HepG2 (cell line): ENCODE measurements at places on chromosomes 6 and 20. TPM values are rescaled to one million over a fixed set of nuclear protein-coding genes. Genes with fewer than 3 reads are reported as not detected.

The KCNK16 gene
- total RNA-seq: not detected in 2 replicates

The BPIFA1 gene
- total RNA-seq: not detected in 2 replicates

GRCh38 chr6:129534926-129535325 is 175.1 kb downstream of the ARHGAP18 start:
- no peak for DNase-seq

DNA sequence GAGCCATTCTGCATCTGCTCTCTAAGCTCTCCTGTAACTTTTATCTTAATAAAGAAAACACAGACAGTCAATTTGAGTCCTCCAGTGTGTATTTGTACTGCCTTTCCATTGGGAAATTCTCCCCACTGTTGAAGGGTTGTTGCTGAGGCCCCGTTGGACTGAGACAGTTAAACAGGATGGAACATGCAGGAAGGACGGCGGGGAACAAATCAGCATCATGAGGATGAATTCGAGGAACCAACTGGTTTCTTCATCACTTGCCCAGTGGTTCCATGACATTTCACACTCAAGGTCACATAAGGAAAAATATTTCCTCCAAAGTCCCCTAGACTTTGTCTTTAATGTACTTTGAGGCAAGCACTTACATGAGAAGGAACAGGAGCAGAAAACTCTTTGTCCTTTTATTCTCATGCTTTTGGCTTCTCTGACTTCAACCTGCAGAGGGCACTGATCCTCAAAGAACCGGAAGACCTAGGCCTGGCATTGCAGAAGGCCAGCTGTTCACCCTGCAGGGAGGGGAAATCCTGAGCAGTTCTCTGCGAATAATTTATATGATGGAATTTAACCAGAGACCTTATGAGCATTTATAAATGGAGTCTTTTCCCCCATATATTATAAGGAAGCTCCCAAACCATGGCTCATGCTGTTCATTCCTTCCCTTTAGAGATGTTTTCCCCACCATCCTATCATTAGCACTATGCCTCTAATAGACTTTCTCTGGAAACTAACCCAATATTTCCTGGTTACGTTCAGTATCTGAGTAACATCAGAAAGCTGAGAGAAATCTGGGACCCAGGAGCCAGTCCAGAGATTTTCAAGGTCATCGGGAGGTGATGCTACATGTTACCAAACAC is 55.2 kb upstream of the ADGRF1 start:
- DNase-seq: peak; percentile 89

DNA sequence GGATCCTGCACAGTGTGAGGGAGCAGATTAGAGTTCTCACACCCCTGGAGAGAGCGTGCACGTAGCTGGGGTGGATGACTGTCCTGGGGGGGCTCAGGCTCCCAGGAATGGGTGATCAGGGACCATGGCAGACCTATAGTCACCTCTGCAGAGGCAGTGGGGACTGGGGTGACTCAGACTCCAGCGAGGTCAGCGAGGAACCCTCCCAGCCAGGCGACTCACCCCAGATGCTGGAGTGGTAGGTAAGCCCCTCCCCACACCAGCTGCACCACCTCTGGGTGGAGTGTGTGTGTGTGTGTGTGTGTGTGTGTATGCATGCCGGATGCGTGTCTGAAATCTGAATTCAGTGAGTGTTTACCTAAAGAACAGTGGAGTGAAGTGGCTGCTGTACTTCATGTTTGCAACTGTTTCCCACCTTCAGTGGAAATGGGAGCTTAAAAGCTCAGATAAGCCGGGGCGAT is 17.4 kb upstream of the GTSF1L start:
- no peak for DNase-seq

DNA sequence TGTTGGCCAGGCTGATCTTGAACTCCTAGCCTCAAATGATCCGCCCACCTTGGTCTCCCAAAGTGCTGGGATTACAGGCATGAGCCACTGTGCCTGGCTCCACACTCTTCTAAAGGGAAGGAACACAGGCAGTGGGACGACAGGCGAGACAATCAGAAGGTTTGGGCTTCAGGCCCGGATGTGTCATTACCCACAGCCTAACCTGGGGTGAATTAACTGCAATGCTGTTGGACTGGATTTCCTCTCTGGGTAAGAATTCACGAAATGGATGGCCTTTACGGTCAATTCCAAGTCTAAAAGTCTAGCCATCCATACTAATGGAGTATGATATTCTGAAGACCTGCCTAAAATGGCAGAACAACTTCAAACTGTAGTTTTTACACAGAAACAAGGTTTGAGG is 83.7 kb upstream of the CCDC28A start:
- no peak for DNase-seq

DNA sequence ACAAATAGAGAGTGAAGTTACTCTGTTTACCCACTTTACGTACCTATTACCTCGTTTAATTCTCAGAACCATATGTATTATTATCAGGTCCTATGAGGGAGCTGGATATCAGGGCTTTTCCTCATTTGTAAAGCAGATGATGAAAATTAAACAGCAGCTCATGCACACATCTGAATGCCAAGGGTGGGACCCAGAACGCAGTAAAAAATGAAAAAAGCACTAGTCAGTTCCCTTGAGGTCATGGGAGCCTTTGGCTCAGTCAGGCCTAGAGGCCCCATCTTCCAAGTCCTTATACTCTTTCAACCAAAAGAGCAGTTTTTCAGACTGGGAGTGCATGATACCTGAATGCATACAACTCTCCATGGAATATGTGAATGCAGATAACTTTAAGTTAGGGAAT is 23.0 kb downstream of the B3GAT2 start:
- no peak for DNase-seq

- DNase-seq: no peak
These were observed 14.9 kb downstream of the MICA start for GRCh38 chr6:31418251-31418650.

- peak; percentile 22 for DNase-seq
These were observed 16.7 kb downstream of the COL11A2 start for GRCh38 chr6:33175436-33176069.

- no peak for DNase-seq
These were observed 226.6 kb downstream of the ALDH8A1 start for GRCh38 chr6:134723081-134723871.

GRCh38 chr20:51628533-51629398 is 86.2 kb upstream of the NFATC2 start:
- DNase-seq: peak; percentile 90

GRCh38 chr6:133956416-133957049 is 3.5 kb downstream of the TBPL1 start:
- DNase-seq: no peak

DNA sequence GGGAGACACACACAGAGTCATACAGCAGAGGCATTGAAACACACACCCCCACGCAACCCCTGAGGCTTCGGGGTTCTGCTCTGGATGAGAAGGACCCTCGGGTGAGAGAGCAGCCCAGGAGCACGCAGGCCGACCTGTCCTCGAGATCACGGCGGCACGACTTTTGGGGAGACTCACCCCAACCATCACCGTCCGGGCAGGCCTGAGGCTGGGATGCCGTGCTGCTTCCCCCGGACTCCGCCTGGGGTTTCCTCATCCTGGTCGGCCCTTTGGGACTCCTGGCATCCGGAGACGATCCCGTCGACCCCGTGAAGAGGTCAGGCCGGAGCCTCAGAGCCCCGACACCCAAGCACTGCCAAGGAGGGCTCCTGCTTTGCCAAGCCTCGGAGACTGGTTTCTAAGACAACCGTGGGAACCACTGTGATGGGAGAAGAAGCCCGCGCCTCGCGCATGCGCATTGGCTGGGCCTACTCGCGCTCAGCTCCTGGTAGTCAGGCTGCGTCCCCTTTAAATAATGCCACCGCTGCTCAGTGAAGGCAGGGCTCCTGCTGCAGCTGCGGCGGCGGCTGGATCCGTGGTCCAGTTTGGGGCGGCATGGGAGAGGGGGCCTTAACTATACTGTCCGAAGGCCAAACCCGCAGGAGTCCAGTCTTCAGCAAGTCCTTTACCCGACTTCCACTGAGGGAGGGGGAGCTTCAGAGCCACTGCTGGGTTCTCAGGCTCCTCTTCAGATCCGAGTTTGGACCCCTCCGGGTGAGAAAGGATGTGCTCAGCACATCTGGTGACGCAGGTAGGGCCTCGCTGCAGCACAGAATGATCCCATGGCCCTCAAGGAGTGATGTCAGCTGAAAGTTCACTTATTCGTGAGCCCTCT is 171.4 kb upstream of the ZNF337 start:
- DNase-seq: no peak

DNA sequence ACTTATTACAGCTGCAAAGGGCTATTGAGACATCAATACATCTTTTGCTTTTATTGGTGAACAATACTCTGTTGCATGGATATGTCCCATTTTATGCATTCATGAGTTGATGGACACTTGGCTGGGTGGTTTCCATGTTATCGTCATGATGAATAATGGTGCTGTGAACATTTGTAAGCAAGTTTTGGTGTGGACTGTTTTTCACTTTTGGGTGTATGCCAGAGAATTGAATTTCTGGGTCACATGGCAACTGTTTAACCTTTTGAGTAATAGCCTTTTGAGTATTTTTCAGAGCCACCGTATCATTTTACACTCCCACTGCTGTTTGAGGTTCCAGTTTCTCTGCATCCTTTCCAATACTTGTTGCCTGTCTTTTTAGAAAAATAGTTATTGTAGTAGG is 107.0 kb downstream of the JARID2 start:
- no peak for DNase-seq

GRCh38 chr6:136787726-136788068 is 4.6 kb downstream of the MAP3K5 start:
- no peak for DNase-seq

- DNase-seq: no peak
These were observed 118.3 kb downstream of the SLC23A2 start for GRCh38 chr20:4883051-4883450.

- no peak for DNase-seq
These were observed at the start of gene PXDC1 for GRCh38 chr6:3751077-3751729. PXDC1 (minus strand) TSS chr6:3751713; CDS start chr6:3751531, 182 bp downstream.

- DNase-seq: no peak
These were observed 44.8 kb upstream of the AFDN start for GRCh38 chr6:167781868-167782267.
